SW 1271 (cell line): ENCODE measurements at places on chromosomes 5 and 9.

DNA sequence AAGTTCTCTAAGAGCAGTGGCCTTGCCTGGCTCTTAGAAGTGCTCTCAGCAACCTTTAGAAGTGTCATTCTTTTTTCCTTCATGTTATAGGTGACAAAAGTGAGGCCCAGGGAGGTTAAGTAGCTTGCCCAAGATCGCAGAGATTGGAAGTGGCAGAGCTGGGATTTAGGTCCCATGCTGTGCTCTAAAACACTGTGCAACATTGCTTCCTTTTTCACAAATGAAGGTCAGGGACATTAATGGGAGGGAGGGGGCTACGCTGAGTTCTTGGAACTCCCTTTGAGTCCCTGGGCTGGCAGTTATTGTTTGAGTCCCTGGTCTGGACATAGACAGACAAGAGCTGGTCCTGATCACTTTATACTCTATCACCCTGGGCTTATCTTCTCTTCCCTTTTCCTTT is 45.3 kb downstream of the PAM start:
- no peak for DNase-seq

DNA sequence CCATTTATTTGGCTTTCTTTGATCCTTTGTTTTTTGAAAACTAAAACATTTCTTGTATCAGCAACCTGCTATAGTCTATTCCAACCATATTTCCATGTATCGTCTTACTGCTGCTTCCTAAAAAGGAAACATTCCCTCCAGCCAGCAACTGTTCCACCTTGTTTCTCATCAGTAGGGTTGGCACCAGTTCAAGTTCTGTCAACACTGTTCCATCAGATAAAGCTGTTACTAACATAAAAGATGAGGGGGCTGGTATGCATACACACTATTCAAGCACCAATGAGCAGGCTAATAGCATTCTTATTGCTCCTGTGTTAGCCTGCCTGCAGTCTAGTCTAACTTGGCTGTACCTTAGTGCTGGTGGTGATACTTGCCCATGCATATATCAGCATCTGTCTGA is 178.3 kb downstream of the CWC27 start:
- DNase-seq, result no peak

- DNase-seq, result no peak
Measured at GRCh38 chr9:93669958-93670207, 93.5 kb downstream of the PHF2 start.

DNA sequence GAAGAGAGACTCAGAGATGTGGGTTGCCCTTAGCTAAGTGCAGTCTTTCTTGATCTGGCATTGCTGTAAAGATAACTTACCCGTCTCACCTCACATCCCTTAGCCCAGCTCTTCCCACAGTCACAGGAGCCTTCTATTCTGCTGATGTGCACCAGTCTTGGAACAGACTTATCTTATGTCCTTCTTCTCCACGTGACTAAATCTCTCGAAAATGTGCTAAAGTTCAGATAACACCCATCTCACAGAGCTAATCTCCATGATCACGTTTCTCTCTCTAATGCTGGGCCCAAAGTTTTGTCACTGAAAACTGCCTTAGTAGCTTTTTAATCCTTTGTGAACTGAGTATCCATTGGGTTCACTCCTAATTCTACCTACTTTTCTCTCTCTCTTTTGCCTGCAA is 16.7 kb downstream of the SLC36A1 start:
- DNase-seq, result no peak

- no peak for DNase-seq
Measured at GRCh38 chr5:72662305-72662704, 154.2 kb upstream of the TNPO1 start.

- no peak for DNase-seq
Measured at GRCh38 chr5:52751137-52751536, 36.6 kb upstream of the ITGA1 start.

GRCh38 chr9:26244661-26245451 is 566.6 kb upstream of the TUSC1 start:
- DNase-seq, result no peak

DNA sequence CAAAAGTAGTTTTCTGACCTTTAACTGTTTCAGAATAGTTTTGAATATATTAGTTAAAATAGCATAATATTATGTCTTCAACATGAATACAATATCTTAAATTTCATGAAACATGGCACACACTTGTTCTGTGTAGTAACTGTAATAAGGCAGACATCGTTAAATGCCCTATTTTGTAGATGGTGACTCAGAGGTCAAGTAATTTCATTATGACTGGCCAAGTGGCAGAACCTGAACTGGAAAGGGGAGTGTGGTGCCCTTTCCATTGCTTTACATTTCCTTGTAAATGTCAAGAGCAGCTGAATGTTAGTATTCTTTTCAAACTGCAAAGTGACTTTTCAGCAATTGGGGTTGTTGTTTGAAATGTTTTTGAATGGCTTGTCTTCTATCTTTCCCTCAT is 201.2 kb upstream of the CDKN2B start:
- no peak for DNase-seq

GRCh38 chr5:124176692-124177091 is 569.7 kb downstream of the ZNF608 start:
- no peak for DNase-seq

GRCh38 chr9:113998525-113999255 is 79.4 kb downstream of the AMBP start:
- no peak for DNase-seq

GRCh38 chr5:6584101-6584645 is 48.7 kb downstream of the NSUN2 start:
- no peak for DNase-seq

DNA sequence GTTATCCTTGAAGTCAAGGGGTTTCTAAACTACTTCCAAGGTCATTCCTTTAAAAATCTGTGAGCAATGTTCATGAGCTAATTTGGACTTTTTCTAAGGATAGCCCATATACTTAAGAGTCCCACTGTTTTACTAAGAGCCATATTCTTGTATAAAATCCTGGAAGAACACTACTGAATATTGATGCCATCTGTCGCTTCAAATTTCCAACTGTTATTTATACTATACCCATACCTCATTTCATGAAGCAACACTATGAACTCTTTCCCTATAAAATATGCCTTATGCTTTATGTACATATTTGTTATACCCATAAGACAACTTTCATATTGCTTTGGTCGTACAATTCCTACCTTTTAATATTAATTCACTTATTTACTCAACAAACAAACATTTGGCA is 12.4 kb upstream of the ANKRD55 start:
- DNase-seq, result no peak

DNA sequence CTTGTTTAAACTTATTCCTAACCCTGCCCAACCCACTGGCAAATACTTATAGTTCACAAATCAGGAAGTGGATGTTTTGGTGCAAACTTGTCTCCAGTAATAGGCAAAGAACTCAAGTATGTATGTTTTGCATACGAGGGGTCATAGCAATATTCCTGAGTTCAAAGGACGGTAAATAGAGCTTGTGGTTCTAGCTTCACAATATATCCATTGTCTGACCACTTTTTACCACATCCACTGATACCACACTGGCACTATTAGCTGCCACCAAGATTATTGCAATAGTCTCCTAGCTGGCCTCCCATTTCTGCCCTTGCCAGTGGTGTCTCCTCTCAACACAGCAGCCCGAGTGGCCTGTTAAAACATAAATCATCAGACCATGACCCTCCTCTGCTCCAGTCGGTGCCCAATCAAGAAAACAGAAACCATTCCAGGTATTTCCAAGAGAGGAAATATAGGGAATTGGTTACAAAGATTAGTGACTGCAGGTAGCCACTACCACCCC is 17.0 kb downstream of the GRXCR2 start:
- no peak for DNase-seq

GRCh38 chr5:43658509-43658908 is 55.5 kb downstream of the NNT start:
- no peak for DNase-seq

DNA sequence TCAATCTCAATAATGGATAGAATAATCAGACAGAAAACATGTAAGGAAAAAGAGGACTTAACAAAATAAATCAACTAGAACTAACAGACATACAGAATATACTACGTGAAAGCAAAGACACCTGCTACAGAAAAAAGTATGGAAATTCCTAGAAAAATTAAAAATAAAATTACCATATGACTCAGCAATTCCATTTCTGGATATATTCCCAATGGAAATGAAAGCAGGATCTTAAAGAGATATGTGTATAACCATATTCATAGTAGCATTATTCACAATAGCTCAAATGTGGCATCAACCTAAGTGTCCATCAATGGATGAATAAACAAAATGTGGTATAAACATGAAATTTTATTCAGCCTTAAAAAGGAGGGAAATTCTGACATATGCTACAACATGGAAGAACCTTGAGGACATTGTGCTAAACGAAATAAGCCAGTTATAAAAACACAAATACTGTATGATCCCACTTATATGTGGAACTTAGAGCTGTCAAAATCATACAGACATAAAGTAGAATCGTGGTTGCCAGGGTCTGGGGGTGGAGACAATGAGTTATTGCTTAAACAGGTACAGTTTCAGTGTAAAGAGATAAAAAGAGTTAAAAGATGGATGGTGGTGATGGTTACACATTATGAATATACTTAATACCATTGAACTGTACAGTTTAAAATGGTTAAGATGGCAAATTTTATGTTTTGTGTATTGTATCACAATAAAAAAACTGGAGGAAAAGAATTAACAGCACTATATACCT is 6.9 kb downstream of the PLAA start:
- DNase-seq, result no peak

DNA sequence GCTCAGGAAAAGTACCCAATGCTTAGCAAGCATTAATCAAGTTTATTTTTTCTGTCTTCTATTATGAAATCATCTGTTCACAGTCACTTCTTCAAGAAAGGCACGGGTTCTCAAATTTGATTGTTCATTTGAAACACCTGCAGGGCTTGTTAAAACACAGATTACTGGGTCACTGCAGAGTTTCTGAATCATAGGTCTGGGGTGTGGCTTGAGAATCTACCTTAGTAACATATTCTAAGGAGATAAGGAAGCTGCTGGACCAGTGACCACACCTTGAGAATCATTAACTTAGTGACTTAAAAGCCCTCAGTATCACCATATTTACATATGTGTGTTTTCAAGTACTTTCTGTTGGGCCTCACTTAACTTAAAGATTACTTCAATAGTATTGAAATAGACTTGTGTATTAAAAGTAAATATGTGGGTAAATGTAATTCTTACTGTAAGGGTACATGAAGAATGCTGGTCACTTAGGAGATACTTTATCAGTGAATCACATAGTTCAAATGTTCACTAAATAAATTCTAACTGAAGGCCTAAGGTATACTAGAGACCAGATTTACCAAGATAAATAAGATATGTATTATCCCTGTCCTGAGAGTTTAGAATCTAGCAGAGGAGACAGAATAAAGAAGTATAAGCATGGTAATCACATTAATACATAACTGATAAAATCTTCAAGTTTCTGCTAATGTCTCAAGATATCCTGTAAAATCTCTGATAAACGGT is 1342.1 kb upstream of the C9orf72 start:
- DNase-seq, result no peak

DNA sequence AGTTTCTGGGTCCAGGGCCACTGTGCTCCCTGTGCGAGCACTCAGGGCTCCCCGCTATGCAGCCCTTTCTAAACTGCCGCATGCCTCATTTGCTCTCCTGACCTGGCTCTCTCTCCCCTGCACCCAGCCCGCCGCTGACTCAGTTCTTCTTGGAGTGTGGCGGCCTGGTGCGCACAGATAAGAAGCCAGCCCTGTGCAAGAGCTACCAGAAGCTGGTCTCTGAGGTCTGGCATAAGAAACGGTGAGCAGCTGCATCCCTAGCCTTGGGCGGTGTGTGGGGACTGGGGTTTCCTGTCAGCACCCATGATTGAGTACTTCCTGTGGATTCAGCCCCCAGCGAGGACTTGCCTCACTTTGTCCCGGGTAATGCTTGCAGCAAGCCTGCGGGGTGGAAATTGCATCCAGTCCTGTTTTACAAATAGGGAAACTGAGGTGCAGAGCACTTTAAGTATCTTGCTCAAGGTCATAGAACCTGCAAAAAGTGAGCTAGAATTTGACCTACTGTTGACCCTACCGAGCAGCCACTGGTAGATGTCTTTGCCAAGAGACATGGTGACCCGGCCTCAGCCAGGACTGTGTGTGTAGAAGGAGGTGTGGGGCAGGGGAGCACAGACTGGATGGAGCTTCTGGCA is 27.9 kb downstream of the USP20 start:
- DNase-seq, result no peak

GRCh38 chr5:148162038-148162437 is 6.3 kb upstream of the SPINK14 start:
- DNase-seq, result no peak

GRCh38 chr5:175353926-175354325 is 90.1 kb downstream of the DRD1 start:
- no peak for DNase-seq

- peak; percentile 98 for DNase-seq
Measured at GRCh38 chr5:38871790-38872551, 26.2 kb downstream of the OSMR start.

- peak; percentile 63 for DNase-seq
Measured at GRCh38 chr5:56816546-56817081, 1.3 kb downstream of the MAP3K1 start.

GRCh38 chr9:86944796-86945727 is 2.2 kb downstream of the GAS1 start:
- DNase-seq, result no peak

GRCh38 chr5:107542428-107542827 is 128.3 kb downstream of the EFNA5 start:
- DNase-seq, result peak; percentile 96

- no peak for DNase-seq
Measured at GRCh38 chr5:64666078-64666477, 24.2 kb upstream of the SHISAL2B start.

GRCh38 chr9:97860451-97861147 is 7.6 kb downstream of the FOXE1 start:
- no peak for DNase-seq

DNA sequence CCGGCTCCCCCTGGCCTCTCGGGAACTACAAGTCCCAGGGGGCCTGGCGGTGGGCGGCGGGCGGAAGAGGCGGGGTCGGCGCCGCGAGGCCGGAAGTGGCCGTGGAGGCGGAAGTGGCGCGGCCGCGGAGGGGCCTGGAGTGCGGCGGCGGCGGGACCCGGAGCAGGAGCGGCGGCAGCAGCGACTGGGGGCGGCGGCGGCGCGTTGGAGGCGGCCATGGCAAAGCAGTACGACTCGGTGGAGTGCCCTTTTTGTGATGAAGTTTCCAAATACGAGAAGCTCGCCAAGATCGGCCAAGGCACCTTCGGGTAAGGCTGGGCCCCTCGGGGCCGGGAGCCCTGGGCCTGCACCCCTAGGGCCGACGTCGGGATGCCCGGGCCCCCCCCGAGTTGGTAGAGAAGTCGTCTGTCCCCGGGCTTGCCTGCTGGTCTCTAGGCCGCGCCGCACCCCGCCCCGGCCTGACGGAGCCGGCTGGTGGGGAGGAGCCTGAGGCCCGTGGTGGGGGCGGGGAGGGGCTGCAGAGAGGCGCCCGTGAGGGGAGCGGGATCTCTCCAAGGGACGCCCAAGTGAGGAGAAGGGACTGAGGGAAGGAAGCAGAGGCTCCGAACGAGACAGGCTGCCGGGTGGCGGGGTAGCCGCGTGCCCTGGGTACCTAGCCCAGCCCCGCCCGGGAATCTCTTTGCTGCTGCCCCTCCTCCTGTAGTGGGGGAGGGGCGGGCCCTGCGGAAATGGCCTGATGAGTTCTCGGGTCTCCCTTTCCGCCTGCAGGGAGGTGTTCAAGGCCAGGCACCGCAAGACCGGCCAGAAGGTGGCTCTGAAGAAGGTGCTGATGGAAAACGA is at the start of gene CDK9:
Gene CDK9, plus strand, starts transcription at position 102 of the 840 bp plus-strand sequence. Its CDS starts 115 bp downstream, at position 217.
- DNase-seq, result peak; percentile 83
